Fibroblast of upper back skin (primary cell): ENCODE measurements at places on chromosomes 5 and 9.
A peak's percentile ranks its signal among the peaks of the same experiment; 100 is the strongest.

GRCh38 chr5:63262185-63262981, 683.8 kb downstream of the LRRC70 start:
- peak; percentile 80 for DNase-seq

DNA sequence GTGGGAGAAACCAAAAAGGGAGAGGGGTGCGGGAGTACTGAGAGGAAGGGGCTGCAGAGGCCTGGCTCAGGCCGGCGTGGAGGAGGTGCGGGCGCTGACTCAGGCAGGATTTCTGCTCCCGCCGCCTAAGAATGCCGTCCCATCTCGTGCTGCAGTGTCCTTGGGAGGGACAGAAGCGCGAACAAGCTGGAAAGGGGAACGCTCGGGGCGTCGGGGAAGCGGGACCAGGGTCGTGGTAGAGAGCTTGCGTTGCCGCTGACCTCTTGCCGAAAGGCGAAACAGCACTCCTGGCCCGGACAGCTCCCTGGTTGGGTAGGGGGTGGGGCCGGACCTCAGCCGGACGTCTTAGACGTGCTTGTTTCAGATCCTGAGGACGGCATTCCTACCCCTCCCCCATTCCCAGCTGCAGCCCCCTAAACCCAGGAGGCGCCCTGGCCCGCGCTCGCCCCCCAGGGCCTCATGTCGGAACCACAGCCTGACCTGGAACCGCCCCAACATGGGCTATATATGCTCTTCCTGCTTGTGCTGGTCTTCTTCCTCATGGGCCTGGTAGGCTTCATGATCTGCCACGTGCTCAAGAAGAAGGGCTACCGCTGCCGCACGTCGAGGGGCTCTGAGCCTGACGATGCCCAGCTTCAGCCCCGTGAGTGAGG, 1.1 kb downstream of the RELL2 start:
- DNase-seq: peak; percentile 58

DNA sequence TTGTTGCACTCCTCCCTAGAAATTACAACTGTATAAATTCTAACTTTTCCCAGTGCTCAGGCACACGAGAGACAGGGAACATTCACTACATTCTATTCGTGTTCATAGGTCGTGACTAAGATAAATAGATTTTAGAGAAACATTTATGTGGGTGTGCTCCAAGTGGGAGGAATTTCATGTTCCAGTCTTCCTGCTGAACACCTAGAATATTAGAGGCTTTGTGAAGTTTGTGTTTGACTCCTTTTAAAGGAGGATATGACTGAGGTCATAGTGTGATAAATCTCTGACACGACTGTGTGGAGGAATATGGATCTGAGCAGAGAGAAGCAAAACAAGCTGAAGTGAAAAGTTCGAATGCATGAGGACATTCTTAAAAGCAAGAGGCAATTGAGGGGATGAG, 355.3 kb downstream of the ZSWIM6 start:
- no peak for DNase-seq

- DNase-seq: no peak
Measured at GRCh38 chr9:727767-728166, 113.7 kb upstream of the DMRT1 start.

DNA sequence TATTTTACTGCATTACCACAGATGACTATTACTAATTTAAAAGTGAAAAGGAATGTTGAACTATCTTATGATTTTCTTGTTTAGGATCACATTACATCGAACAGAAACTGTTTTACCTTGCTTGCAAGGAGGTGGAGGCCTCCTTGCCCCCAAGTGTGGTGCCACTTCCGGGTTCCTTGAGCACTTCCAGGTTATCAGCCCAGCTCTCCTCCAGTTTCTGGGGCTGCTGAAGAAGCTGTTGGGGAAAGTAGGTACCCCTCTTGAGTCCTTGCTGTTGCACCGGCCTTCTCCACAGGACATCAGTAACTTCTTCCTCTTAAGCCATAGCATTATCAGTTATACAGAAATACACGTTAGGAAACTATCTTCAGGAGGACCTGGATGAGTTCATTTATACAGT, 278.2 kb downstream of the DMRT2 start:
- no peak for DNase-seq

DNA sequence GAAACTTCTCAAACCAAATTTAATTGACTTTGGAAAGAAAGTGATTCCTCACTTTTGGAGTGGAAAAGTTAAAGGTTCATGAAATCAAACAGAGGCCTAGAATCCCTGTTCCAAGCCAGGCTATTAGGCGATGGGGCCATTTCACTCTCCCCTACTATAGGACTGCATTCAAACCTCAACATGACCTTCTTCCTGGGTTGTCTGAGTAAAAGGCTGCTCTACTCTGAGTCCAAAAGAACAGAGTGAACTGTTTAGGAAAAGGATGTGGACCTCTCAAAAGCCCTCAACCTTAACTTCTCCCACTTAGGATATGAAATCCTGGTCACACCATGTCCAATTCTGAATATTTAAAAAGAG, 15.8 kb downstream of the C5orf52 start:
- no peak for DNase-seq

DNA sequence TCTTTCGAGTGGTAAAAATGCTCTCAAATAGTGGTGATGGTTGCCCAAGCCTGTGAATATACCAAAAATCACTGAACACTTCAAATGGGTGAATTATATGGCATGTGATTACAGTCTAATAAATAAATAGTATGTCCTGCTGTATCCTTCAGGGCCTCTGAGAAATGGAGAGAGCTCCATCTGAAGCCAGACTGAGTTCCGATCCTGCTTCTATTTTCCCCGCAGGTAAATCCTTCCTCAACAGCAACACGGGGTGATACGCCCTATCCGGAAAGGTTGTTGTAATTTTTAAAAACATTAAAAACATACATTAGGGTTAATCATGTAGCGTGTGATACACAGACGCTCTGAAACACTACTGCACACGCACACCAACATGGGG, 695 bp upstream of the SNAPC3 start:
- DNase-seq: no peak

DNA sequence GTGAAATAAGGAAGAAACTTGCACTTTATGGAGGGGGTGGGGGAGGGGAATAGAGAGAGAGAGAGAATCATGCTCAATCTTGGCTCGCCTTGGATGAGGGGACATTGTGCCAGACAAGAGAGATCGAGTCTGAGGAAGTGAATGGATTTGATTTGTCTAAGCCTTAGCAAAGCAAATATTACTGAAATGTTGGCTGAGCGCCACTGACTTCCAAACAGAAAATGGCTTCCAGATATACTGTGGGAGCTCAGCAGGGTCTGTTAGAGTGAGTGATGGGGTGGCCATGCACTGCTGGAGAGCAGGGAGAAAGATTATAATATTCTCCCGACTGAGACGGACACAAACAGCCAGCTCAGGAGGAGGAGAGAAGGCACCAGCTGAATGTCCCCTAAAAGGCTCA, 34.5 kb downstream of the BRINP1 start:
- DNase-seq: no peak

DNA sequence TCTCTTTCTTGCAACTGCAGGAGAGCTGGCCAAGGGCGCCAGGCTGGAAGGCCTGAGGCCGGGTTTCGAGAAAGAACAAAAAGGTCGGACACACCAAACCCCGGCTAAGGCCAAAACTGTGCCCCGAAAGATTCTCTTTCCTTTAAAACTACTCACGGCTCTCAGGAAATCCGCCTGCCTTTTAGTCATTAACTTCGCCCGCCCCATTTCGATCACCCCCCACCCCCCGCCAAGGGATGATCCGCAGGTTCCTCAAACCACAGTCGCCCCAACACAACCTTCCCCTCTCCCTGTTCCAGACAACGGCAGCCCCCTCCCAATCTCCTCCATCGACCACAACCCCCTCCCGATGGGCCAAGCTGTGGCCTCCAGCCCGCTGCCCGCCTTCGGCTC, 536 bp downstream of the FEM1C start:
- DNase-seq: peak; percentile 47

DNA sequence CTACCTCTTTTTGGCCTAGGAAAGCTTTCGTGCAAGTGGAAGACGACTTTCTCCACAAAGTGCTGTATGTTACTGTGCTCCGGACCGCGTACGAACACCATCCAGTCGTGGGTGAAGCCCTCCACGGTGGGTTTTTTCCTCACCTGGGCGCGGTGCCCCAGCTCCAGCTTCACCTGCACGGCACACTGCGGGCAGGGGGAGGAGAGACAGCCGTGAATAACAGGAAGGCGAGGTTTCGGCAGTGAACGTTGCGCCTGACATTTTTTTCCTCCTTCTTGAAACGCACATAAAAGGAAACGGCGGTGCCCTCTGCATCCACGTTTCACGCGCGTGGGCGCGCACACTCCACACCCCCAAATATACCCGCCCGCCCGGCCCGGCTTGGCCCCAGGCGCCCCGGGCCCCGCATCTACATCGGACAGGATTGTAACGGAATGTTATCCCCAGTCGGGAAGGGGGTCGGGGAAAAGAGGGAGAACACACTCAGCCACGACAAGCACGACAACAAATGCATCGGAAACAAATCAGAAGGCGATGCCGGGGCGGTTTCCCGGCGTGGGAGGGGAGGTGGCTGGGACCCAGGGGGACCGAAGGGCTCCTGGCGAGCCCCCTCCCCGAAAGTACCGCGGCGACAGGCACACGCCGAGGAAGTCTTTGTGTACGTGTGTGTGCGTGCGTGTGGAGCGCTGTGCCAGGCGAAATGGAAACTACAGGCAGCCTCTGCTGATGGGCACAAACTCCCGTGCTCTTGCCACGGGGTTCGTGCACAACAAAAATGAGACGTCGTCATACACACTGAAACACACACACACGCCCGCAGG, 1.4 kb downstream of the MLLT3 start:
- no peak for DNase-seq

GRCh38 chr9:1969898-1970297, 45.2 kb upstream of the SMARCA2 start:
- DNase-seq: no peak

DNA sequence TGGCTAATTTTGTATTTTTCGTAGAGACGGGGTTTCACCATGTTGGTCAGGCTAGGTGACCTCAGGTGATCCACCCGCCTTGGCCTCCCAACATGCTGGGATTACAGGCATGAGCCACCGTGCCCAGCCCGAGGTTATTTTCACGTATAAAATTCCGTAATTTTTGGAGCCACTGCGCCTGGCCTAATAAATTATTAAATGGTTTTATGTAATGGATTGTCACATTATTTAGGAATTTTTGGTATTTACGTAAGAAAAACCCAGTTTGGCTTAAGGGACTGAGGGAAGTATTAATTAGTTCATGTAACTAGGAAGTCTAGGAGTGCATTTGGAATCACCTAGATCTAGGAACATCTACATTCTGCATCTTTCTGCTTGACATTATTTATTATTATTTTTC, 8.3 kb downstream of the GLE1 start:
- no peak for DNase-seq

- DNase-seq: no peak
Measured at GRCh38 chr9:131886826-131887225, 146.9 kb upstream of the RAPGEF1 start.

DNA sequence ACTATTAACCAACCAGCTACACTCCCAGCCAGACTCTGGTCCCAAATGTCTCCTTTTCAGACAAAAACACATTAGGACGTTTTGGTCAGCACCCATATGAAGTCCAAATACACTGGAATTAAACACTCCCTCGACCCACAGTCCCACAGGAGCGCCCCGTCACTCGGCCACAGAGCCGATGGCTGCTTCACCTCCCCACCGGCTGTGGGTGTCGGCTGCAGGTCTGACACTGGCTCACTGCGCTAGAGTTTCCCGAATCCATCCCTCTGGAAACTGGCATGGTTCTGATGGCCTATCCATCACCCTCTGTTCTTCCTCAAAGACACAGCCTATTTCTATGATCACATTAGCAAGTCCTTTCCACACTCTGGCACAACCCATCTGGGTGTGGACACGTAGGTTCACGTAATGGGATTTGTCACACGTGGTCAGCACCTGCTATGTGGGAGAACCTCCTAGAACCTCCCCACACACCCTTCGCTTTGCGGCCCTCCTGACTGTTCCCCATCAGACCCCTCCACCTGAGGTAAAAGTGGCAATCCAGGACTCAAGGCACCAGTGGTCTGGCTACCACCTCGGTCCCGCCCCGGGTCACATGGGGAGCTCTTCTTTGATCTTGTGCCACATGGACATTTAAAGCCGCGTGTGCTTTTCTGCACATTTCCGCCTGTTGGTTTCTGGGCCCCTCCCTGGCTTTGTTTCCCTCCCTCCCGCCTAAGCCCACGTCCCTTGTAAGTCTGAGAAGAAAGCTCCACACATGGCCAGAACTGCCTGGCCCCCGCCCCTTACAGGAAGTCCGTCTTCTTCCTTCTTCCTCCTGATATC, 131.1 kb upstream of the PHYKPL start:
- no peak for DNase-seq

GRCh38 chr9:108996643-108997042, 16.7 kb downstream of the CTNNAL1 start:
- DNase-seq: no peak

GRCh38 chr5:142846406-142846805, 76.2 kb downstream of the ARHGAP26 start:
- no peak for DNase-seq

- DNase-seq: peak; percentile 58
Measured at GRCh38 chr9:20526500-20527319, 95.6 kb downstream of the MLLT3 start.

DNA sequence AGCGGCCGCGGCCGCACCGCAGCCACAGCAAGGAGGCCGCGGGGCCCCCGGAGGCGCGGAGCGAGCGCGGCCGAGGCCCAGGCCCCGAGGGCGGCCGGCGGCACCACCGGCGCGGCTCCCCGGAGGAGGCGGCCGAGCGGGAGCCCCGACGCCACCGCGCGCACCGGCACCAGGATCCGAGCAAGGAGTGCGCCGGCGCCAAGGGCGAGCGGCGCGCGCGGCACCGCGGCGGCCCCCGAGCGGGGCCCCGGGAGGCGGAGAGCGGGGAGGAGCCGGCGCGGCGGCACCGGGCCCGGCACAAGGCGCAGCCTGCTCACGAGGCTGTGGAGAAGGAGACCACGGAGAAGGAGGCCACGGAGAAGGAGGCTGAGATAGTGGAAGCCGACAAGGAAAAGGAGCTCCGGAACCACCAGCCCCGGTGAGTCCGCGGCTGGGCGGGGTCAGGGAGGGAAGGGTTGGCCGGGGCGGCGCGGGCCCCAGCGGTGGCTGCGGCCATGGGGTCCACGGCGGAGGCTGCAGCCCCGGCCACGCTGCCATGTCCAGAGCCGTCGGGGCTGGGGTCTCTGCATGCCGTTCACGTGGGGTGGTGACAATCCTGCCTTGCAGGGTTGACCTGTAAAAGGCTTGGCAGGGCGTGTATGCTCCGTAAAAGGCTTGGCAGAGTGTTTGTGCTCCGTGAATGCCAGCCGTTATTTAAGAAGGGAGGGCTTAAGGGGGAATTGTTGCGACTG, 146.0 kb downstream of the CACNA1B start:
- DNase-seq: no peak

DNA sequence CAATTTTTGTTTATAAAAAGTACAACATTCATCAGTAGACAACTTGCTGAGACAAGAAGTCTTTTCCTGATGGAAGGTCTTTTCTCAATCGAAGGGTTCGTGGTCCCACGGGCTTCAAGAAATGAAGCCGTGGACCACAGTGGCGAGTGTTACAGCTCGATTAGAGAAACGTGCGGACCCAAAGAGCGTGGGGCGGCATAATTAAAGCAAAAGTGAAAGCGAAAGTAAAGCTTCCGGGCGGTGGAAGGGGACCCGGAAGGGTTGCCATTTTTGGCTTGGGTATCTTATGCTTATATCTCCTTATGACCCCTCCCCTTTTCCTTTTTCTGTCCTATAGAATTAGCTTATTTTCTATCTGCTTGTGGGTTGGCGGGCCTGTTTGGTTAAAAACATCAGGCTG, 2309.4 kb upstream of the ACO1 start:
- no peak for DNase-seq

- DNase-seq: no peak
Measured at GRCh38 chr9:94949370-94949769, 222.9 kb downstream of the AOPEP start.
